ENCODE measurements at places on chromosomes 2 and 18. TPM values are rescaled to one million over a fixed set of nuclear protein-coding genes. Genes with fewer than 3 reads are reported as not detected.

NEUROD1 gene
- not detected for total RNA-seq

MDH1 gene
- 198 TPM for total RNA-seq

GRB14 gene
- total RNA-seq = 0.30 TPM

LOXL3 gene
- 87.4 TPM for total RNA-seq

LHCGR gene
- not detected for total RNA-seq

NAT8 gene
- total RNA-seq = not detected

ARL4C gene
- total RNA-seq = 20.9 TPM

TUBA4B gene
- total RNA-seq = not detected

RALB gene
- total RNA-seq = 58.5 TPM

FBLN7 gene
- total RNA-seq = 0.30 TPM

MALL gene
- 1.2 TPM for total RNA-seq

KCNS3 gene
- total RNA-seq = 5.5 TPM

IL18RAP gene
- not detected for total RNA-seq

DHRS9 gene
- total RNA-seq = 0.09 TPM

IL36G gene
- total RNA-seq = not detected

MTERF4 gene
- total RNA-seq = 32.6 TPM

SP5 gene
- not detected for total RNA-seq

EFHD1 gene
- not detected for total RNA-seq

EGR4 gene
- not detected for total RNA-seq

DCAF17 gene
- 23.1 TPM for total RNA-seq

LTBP1 gene
- total RNA-seq = 406 TPM

KIAA1328 gene
- 5.3 TPM for total RNA-seq

DLGAP1 gene
- not detected for total RNA-seq

ANKRD30BL gene
- total RNA-seq = not detected

ZNF521 gene
- 13.1 TPM for total RNA-seq

TMEM185B gene
- total RNA-seq = 25.2 TPM

FAM228A gene
- under 0.01 TPM for total RNA-seq

FAM237A gene
- total RNA-seq = not detected

GALNT14 gene
- total RNA-seq = 2.3 TPM

NEB gene
- 1.2 TPM for total RNA-seq

Measured in smooth muscle cell of the umbilical artery (primary cell).